ENCODE measurements at places on chromosomes 11 and 22.

DNA sequence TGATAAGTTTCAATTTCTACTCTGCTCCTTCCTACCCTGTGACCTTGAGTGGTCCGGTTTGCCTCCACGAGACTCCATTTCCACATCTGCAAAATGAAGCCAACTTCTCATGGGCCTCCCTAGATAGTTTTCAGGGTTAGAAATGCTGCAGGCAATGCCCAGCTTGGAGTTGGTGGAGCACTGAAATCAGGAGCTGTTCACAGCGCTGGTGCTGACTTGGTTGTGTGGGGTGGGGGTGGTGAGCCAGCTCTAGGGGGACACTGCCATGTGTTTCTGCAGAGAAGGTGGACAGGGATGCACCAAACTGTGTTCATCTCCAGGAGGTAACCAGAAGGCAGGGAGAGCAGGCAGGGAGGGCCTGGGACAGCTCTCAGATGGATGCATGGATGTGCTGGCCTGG lies 37.0 kb downstream of the SGSM1 start:
- no peak for DNase-seq

GRCh38 chr22:38524429-38524828 lies 18.3 kb upstream of the DDX17 start:
- no peak for DNase-seq

GRCh38 chr11:101866619-101867491 lies 48.0 kb upstream of the CEP126 start:
- DNase-seq, result no peak

- no peak for DNase-seq
Observed at GRCh38 chr11:86765203-86765602, 35.1 kb upstream of the PRSS23 start.

- DNase-seq, result no peak
Observed at GRCh38 chr11:93389737-93390136, 59.2 kb downstream of the DEUP1 start.

- DNase-seq, result no peak
Observed at GRCh38 chr11:9851366-9851765, 187.5 kb downstream of the SWAP70 start.

DNA sequence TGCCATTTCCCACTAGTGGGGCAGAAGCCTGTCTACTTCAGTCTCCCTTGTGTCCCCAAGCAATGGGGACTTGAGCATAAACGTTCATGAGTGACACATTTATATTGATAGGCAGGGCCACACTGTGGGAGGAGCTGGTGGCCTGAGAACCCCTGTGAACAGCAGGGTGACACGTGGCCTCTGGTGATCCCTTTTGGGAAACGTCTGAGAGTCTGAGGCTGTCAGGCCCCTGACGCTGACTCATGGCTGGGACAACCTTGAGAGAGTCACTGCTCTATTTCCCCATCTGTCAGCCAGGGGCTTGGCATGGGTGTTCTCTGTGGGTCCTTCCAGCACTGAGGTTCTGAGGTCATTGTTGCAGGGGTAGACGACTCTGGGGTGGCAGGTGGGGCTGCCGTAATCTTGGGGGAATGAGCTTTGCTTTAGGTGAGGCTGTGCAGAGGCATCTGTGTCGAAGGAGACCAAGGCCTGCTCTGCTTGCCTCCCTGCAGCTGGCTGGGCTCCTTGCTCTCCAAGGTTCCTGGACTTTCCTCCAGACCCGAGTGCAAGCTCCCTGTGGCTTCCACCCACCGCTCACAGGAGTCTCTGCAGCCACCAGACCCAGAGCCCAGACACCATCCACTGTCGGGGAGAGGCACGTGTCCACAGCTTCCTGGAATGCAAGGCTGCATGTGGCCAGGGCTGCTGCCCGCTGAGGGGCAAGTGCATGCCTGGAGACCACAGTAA lies 54.7 kb downstream of the SMIM38 start:
- DNase-seq, result no peak

DNA sequence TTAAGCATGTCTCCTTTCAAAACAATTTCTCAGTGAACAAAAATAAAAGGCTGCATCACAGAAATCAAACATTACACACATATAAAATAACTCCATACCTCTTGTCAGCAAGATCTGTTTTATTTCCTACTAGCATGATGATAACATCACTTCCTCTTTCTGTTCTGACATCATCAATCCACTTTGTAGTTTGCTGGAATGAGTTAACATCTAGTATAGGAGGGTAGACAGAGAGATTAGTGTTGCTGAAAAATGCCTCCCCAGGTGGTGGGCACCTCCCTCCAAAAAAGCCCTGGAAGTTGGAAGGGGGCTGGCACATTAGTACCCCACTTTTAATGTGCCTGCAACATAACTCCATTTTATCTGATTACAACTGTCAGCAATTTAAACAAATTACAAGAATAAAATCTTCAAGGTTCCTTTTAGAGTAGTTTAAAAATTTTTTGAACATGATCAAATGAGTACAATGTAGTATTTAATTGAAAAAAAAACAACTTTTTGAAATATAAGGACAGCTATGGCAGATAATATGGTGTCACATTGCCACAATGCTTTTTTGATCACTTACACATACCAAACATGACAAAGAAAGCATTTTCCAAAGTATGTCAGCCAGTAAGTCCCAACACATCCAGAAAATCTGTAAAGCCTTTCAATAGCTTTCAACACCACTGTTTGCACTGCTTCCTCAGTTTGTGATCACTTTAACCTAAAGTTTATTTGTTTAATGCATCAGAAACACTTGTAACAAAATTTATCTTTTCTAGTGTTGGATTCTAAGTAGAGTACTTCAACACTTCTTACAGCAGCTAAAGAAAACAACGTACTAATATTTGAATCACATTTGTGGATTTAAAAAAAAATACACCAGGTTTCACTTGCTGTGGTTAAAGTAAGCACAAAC lies 44.5 kb downstream of the RAB6A start:
- no peak for DNase-seq

GRCh38 chr11:3030289-3031070 lies 26.7 kb downstream of the CARS1 start:
- DNase-seq, result no peak

DNA sequence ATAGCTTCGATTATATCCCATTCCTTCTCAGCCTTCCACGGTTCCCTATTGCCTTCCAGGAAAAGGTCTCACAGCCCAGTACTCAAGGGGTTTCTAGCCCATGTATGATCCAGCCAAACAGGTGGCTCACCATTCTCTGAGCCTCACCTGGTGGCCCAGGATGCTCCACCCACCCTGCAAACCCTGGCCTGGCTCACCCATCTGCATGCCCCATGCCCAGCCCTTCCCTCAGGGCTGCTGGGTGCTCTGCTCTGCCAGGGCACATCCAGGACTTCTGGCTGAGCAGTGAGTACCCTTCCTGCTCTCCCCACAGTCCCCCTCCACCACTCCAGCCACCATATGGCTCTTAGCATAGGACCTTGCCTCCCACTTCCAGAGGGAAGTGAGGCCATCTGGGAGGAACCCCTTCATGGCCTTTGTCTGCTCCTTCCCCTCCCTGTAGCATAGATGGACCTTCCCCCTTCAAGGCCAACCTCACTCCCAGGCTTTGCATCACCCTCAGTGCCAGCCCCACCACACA lies 5.8 kb upstream of the RCOR2 start:
- no peak for DNase-seq

- no peak for DNase-seq
Observed at GRCh38 chr11:5527716-5528115, 11.2 kb upstream of the UBQLNL start.

DNA sequence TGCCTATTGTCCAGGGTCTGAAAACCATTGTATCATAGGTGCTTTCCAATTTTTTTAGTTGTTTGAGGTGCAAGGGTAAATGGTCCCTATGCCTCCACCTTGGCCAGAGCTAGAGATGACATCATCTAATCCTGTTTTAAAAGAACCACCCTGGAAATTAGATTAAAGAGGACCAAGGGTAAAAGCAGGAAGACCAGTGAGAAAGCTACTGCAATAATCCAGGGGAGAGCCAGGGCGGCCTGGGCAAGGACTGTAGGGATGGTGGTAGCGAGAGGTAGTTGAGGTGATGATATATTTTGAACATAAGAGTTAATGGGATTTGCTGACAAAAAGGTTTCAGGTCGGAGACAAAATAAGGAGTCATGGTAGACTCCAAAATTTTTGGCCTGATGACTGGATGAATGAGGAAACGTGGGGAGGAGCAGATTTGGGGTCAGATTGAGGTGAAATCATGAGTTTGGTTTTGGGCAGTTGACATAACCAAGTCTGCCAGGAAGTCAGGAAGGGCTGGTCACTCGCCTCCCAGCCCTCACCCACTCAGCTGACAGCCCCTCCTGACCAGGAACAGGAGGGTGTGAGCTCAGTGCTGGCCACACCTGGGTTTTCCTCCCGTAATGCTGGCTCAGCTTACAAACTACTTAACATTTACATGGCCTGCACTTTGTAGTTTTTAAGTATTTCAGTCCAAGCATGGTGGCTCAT lies 23.0 kb downstream of the SCN4B start:
- DNase-seq, result no peak

DNA sequence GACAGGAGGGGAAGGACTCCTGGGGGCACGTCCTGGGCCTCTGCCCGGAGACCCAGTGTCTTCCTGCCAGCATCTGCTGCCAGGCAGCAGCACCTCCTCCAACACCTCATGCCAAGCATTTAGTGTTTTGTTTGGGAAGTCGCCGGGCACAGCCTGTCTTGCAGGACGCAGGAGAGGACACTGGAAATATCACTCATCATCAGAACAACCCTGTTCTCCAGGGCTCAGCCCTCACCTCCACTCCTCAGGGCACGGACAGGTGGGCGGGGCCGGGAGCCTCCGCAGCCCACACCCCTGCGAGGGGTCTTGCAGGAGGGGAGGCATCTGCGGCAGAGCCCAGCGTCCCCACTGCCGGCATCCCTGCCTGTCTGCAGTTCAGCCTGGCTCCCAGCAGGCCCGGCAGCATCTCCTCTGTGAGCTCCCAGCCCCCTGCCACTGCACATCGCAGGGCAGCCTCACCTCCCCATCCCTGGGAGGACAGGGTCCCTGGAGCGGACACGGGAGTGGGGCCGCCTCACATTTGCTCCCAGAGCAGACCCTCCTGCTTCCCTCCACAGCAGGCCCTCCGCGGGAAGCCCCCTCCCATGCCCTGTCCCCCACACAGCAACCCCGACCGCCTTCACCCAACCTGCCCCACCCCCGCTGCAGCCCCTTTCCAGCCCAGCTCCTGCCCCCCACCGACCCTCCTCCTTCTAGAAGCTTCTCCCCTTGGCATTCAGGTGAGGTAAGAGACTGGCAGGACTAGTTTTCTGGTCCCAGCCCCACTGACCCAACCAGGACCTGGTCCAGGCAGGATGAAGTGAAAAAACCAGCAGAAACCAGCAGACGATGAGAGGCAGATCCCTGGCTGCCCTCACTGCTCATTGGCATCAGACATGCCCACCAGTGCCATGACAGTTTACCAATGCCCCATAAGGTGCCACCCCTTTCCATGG lies 72.7 kb downstream of the BRD1 start:
- no peak for DNase-seq

DNA sequence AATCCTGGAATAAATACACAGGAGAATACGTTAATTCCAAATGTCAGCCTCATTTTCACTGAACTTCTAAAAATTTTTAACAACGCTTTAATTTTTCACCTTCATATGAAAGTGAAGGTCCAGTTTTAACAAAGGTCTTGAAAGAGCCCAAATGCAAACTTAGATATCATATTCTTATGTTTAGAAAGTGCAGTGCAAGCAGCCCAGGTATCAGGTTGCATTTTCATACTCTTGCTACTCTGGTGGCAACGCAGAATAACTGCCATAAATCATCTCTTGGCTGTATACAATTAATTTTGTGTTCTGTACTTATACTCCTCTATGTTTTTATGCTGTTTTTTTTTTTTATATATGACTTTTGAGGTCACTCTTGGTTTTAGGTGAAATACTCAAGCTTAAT lies 496.7 kb upstream of the ARHGAP42 start:
- no peak for DNase-seq

DNA sequence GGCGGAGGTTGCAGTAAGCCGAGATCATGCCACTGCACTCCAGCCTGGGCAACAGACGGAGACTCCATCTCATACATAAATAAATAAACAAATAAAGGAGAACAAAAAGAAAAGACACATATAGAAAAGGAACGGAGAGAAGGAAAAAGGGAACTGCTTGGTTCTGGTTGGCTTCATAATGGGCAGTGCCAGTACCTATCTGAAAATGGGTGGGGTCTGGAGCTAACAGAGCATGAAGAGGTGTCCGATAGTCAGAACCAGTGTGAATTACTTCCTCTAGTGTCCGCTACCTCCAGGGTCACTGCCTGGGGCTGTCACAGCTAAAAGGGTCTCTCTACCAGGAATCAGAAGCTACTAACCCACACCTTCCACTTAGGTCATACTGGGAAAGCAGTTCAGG lies 27.2 kb upstream of the TTC28 start:
- peak; percentile 6 for DNase-seq

DNA sequence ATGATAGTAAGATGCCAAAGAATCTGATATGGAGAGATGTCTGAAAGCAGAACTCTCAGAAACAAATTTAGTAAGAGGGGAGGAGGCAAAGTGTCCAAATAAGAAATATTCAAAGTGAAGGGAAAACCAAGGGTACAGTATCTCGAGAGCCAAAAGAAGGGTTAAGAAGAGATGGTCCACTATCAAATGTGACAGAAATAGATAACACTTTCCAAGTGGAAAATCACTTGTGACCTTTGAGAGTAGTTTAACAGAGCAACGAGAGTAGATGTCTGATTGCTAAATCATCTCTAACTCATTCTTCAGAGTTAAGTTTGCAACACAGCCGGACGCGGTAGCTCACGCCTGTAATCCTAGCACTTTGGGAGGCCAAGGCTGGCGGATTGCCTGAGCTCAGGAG lies 4.3 kb upstream of the BUD13 start:
- no peak for DNase-seq

DNA sequence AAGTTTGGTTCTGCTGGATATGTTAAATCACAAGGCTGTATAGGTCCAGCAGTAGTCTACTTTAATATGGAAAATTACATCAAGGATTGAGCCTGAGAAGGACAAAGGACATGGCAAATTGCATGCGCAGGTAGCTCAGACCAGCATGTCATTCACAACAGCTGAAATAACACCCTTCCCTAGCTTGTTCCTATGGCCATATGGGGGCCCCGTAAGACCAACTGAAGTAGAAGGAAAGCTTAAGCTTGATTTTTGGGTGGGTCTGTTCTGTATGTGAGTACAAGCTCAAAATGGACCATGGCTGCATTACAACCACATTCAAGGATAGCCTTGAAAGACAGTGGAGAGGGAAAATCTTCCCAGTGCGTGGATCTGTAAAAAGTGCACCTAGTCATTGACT lies 20.6 kb upstream of the PDE3B start:
- peak; percentile 43 for DNase-seq

All from CD4-positive, alpha-beta T cell treated with Interleukin-1 beta for 1 hour (primary cell).